ENCODE measurements at places on chromosomes 11 and 22. TPM values are rescaled to one million over a fixed set of nuclear protein-coding genes. Genes with fewer than 3 reads are reported as not detected.

Gene CD248
- 97.8 TPM for total RNA-seq

Gene MUC2
- total RNA-seq: not detected

Gene ENDOD1
- total RNA-seq: 7.3 TPM

GRCh38 chr22:19374410-19374809 is 57.1 kb downstream of the HIRA start:
- no peak for DNase-seq
- H3K36me3 ChIP-seq: peaks cover 68% of the 10 kb centered on the region
- H3K27me3 ChIP-seq: no peaks in the 10 kb centered on the region

GRCh38 chr11:72305891-72306585 is 62.1 kb upstream of the PHOX2A start:
- peaks cover 71% of the 10 kb centered on the region for H3K27me3 ChIP-seq
- peaks cover 20% of the 10 kb centered on the region for H3K4me1 ChIP-seq
- H3K36me3 ChIP-seq: no peaks in the 10 kb centered on the region
- no peak overlapping the region for H3K4me3 ChIP-seq
- DNase-seq: no peak

- H3K27ac ChIP-seq: no peak overlapping the region
- no peaks in the 10 kb centered on the region for H3K36me3 ChIP-seq
- H3K27me3 ChIP-seq: no peaks in the 10 kb centered on the region
- H3K4me1 ChIP-seq: no peaks in the 10 kb centered on the region
- DNase-seq: no peak
These were observed 22.5 kb upstream of the DAGLA start for GRCh38 chr11:61657566-61658290.

GRCh38 chr11:69497221-69497787 is 15.8 kb downstream of the LINC01488 start:
- H3K4me3 ChIP-seq: no peak overlapping the region
- H3K36me3 ChIP-seq: no peaks in the 10 kb centered on the region
- H3K27me3 ChIP-seq: no peaks in the 10 kb centered on the region
- peak; percentile 24 for DNase-seq
- no peaks in the 10 kb centered on the region for H3K4me1 ChIP-seq
- H3K27ac ChIP-seq: no peak overlapping the region

GRCh38 chr22:21714786-21715185 is 20.8 kb downstream of the YPEL1 start:
- no peak overlapping the region for H3K4me3 ChIP-seq
- DNase-seq: peak; percentile 17
- no peak overlapping the region for H3K27ac ChIP-seq

GRCh38 chr22:30196141-30196879 is 50.2 kb downstream of the LIF start:
- peak; percentile 92 for DNase-seq
- no peak overlapping the region for H3K4me3 ChIP-seq
- H3K27me3 ChIP-seq: no peaks in the 10 kb centered on the region
- peak overlapping the region; percentile 78 for H3K27ac ChIP-seq
- peaks cover 23% of the 10 kb centered on the region for H3K4me1 ChIP-seq

GRCh38 chr22:45645526-45646414 is 25.9 kb upstream of the ATXN10 start:
- H3K4me3 ChIP-seq: peak overlapping the region; percentile 41
- peaks cover 3% of the 10 kb centered on the region for H3K4me1 ChIP-seq
- no peaks in the 10 kb centered on the region for H3K36me3 ChIP-seq

All from A673 (cell line).